ENCODE measurements at places on chromosomes 16 and 17. TPM values are rescaled to one million over a fixed set of nuclear protein-coding genes. Genes with fewer than 3 reads are reported as not detected.
A peak's percentile ranks its signal among the peaks of the same experiment; 100 is the strongest.

Gene NXN
- not detected for total RNA-seq

Gene ALOX12B
- 1.0 TPM for total RNA-seq

- no peak for DNase-seq
These were observed 2.0 kb upstream of the ORAI3 start for GRCh38 chr16:30946671-30947540.

- DNase-seq = no peak
These were observed 2.2 kb upstream of the SLFN12L start for GRCh38 chr17:35539659-35540026.

GRCh38 chr17:28811651-28812090, 30.9 kb downstream of the FAM222B start:
- DNase-seq = no peak

DNA sequence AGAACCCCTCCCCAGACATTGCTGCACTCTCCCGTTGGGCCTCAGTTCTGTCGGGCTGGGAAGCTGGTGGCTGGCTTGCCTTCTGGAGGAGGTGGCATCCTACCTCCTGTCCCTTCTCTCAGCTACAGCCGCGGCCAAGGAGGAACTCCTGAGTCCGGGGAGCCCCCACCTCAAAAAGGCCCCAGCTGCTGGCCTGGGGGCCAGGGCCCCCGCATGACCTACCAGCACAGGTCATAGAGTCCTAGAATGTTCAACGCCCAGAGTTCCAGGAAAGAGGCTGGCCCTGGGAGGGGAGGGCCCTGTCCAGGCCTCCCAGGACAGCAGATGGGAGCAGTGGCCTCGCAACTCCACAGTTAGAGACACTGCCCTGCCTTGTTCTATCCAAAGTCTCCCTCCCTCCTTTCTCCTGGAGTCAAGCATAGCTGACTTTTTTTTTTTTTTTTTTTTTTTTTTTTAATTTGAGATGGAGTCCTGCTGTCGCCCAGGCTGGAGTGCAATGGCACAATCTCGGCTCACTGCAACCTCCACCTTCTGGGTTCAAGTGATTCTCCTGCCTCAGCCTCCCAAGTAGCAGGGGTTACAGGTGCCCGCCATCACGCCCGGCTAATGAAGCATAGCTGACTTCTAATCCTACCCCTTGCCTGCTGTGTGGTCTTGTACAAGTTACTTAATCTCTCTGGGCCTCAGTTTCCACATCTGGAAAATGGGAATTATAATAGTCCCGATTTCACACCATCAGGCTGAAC, 7.1 kb downstream of the CARHSP1 start:
- no peak for DNase-seq

DNA sequence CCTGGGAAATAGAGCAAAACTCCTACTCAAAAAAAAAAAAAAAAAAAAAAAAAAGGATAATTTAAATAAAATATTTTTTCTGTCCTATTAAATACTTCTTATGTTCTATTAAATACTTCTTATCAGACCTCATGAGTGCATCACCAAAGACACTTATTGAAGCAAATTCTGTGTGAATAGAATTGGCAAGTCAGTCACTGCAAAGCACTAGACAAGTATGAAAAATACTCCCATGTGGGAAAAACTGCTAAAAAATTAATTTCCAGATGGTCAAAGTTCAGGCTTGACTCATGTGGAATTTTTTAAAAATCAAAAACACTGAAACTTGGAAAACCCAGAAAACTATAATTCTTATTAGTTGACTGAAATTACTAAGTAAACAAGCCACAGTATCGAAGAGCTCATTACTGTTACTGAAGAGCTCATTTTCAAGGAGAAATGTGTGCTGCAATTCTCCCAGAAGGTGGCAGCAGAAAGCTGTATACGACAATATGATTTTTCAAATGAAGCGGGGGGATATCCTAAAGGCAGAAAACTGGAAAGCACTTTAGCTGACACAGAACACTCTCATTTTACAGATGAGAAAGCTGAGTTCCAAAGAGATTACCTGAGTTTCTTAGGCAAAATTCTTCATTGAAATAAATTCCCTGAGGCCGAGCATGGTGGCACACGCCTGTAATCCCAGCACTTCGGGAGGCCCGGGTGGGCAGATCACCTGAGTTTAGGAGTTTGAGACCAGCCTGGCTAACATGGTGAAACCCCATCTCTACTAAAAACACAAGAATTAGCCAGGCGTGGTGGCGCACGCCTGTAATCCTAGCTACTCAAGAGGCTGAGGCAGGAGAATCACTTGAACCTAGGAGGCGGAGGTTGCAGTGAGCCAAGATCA, 15.9 kb upstream of the FBXO47 start:
- DNase-seq = peak; percentile 62

GRCh38 chr17:48451489-48451888, 21.5 kb upstream of the SKAP1 start:
- DNase-seq = no peak

DNA sequence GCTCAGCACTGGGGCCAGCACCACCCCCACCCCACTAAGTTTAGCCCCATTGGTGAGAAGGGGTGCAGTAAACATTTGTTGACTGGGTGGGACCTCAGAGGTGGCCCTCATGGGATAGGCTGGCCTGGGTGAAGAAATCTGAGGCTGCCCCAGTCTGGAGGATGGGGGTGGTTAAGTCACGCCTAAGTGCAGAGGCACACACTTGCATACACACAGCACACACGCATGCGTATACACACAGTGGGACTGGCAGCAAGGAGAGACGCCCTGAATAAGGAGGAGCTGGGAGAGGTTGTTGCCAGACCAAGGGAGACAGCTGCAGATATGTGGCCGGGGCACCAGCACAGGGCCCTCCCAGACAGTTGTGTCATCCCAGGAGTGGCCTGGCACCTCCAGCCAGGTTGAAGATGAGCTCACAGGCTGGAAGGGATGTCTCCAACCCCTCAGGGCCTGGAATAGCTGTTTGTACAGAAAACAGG, 3.0 kb upstream of the BCAR1 start:
- no peak for DNase-seq

All from naive thymus-derived CD4-positive, alpha-beta T cell (primary cell).